ENCODE measurements at places on chromosomes 2 and 18. TPM values are rescaled to one million over a fixed set of nuclear protein-coding genes. Genes with fewer than 3 reads are reported as not detected.

- H3K27ac ChIP-seq = no peak overlapping the region
- no peaks in the 10 kb centered on the region for H3K27me3 ChIP-seq
- H3K4me3 ChIP-seq = no peak overlapping the region
- no peaks in the 10 kb centered on the region for H3K4me1 ChIP-seq
Measured at GRCh38 chr2:229089776-229090175, 181.3 kb downstream of the PID1 start.

DNA sequence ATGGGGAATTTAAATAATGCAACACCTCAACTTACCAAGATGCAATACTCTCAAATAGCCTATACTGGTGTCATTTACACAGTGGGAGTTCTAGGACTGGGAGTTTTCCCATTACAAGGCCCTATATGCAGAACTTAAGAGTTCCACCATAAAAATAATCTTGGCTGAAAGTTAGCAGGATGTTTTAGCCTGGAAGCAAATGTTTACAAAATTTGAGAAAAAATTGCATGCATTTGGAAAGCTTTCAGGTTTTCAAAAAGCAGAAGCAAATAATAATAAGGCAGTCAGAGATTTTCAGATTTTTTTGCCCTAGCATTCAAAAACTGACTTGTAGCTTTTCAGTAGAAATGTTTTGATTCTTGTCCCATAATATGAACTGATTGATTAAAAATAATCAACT, 397.3 kb downstream of the ARHGAP15 start:
- H3K4me3 ChIP-seq = no peak overlapping the region
- no peaks in the 10 kb centered on the region for H3K27me3 ChIP-seq
- no peak overlapping the region for H3K27ac ChIP-seq
- H3K4me1 ChIP-seq = peaks cover 32% of the 10 kb centered on the region

- no peak overlapping the region for H3K27ac ChIP-seq
- H3K4me3 ChIP-seq = no peak overlapping the region
- DNase-seq = no peak
- no peaks in the 10 kb centered on the region for H3K27me3 ChIP-seq
- H3K4me1 ChIP-seq = peaks cover 45% of the 10 kb centered on the region
- H3K36me3 ChIP-seq = peaks cover 83% of the 10 kb centered on the region
Measured at GRCh38 chr2:111162718-111163331, 42.1 kb downstream of the BCL2L11 start.

- no peaks in the 10 kb centered on the region for H3K27me3 ChIP-seq
- DNase-seq = no peak
- H3K4me1 ChIP-seq = peaks cover 28% of the 10 kb centered on the region
- no peaks in the 10 kb centered on the region for H3K36me3 ChIP-seq
- peak overlapping the region; percentile 70 for H3K27ac ChIP-seq
- H3K4me3 ChIP-seq = peak overlapping the region; percentile 30
Measured at GRCh38 chr2:96953611-96953978, 32.8 kb downstream of the FAM178B start.

DNA sequence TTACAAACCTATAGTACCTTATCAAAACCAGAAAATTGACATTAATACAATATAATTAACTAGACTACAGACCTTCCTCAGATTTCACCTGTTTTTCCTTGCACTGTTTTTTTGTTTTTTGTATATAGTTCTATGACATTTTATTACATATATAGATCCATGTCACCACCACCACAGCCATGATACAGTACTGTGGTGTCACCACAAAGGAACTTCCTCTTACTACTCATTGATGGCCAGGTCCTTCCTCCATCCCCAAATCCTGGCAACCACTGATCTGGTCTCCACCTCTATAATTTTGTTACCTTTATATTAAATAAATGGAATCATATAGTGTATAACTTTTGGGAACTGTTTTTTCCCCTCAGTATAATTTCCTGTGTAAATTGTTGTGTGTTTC, 19.4 kb upstream of the ATP6V1B1 start:
- peaks cover 41% of the 10 kb centered on the region for H3K27me3 ChIP-seq
- H3K4me1 ChIP-seq = no peaks in the 10 kb centered on the region
- H3K4me3 ChIP-seq = no peak overlapping the region
- no peaks in the 10 kb centered on the region for H3K36me3 ChIP-seq

DNA sequence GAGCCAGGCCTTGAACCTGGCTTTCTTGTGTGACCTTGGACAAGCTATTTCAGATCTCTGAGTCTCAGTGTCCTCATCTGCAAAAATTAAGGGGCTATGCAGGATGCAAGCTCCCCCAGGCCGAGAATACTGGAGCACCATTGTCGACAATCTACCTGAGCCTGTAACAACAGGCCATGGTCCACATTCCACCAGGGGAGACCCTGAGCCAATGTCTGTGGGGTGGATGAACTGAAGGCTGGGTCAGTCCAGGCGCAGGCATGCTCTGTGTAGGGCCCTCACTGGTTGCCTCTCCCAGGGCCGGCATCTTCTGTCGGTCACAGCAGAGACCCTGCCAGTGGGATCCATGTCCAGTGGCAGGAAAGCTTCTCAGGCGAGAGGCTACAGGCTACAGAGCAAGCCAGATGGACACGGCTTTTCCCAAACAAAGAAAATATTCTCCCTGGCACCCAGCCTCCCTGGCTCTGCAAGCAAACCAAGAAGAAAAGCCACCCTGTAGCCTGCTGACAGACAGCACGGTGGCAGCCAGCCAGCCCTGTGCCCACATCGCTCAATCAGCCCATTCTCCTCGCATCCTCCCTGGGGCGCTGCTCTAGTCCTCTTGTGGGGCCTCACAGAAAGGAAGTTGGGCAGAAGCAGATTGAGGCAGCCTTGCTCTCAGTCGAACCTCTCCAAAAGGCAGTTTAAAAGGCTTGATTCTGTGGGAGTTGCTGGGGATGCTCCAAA, 48.7 kb upstream of the FZD7 start:
- DNase-seq = no peak
- no peak overlapping the region for H3K4me3 ChIP-seq
- no peak overlapping the region for H3K27ac ChIP-seq
- no peaks in the 10 kb centered on the region for H3K36me3 ChIP-seq
- H3K4me1 ChIP-seq = no peaks in the 10 kb centered on the region

DNA sequence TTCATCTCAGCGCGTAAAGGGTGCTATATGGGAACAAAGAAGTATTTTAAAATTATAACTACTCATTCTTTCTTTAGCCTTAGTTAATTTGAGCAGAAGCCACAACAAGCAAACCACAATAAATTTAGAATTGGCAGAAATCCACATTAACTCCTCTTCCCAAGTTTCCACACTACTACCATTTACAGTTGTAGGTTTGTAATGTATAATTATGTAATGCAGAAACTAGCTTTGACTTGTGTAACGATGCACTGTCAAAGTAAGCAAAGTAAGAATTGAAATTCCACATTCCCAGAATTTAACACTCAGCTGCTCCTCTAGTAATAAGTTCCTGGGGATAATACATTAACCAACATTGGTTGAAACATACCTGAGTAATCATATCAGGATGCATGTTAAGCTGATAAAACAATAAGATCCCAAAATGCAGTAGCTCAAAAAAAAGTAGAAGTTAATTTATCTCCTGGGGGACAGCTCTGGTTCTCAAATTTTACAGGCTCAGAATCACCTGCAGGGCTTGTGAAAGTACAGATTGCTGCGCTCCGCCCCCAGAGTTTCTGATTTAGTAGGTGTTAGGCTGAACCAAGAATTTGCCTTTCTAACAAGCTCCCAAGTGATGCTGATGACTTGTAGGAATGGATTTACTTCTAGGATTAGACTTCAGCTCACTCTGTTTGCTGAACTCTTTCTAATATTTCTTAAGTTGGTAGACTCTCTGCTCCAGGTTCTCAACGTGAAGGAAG, 9.9 kb downstream of the GRP start:
- no peak for DNase-seq
- no peaks in the 10 kb centered on the region for H3K36me3 ChIP-seq
- H3K27me3 ChIP-seq = peaks cover 44% of the 10 kb centered on the region

- H3K4me3 ChIP-seq = no peak overlapping the region
- H3K27ac ChIP-seq = no peak overlapping the region
- H3K27me3 ChIP-seq = peaks cover 8% of the 10 kb centered on the region
- no peaks in the 10 kb centered on the region for H3K36me3 ChIP-seq
- H3K4me1 ChIP-seq = peaks cover 7% of the 10 kb centered on the region
Measured at GRCh38 chr2:203550266-203550665, 15.2 kb upstream of the RAPH1 start.

- DNase-seq = no peak
- H3K4me3 ChIP-seq = no peak overlapping the region
- no peak overlapping the region for H3K27ac ChIP-seq
- H3K4me1 ChIP-seq = peaks cover 4% of the 10 kb centered on the region
Measured at GRCh38 chr2:8633186-8633734, 48.6 kb upstream of the ID2 start.

DNA sequence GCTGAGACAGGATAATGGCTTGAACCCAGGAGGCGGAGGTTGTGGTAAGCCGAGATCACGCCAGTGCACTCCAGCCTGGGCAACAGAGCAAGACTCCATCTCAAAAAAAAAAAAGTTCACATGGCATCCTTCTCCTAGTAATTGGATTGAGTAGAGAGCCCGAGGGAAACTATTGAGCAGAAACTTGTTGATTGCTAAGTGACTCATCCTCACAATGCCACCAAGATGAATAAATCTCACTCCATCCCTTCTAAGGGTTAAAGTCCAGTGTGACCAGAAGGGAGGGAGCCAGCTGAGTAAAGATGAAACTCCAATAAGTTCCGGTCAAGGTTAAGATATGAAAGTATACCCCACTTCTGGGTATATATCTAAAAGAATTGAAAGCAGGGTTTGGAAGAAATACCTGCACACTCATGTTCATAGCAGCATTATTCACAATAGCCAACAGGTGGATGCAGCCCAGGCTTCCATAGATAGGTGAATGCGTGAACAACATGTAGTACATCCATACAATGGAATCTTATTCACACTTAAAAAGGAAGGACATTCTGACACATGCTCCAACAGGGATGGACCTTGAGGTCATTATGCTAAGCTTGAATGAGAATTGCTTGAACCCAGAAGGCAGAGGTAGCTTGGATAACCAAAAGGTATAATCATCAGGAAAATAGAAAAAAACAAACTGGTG, 13.0 kb upstream of the FHL2 start:
- H3K36me3 ChIP-seq = no peaks in the 10 kb centered on the region
- H3K27me3 ChIP-seq = peaks cover 40% of the 10 kb centered on the region
- H3K4me1 ChIP-seq = peaks cover 2% of the 10 kb centered on the region

- H3K4me3 ChIP-seq = no peak overlapping the region
- no peaks in the 10 kb centered on the region for H3K36me3 ChIP-seq
- no peaks in the 10 kb centered on the region for H3K4me1 ChIP-seq
- DNase-seq = no peak
Measured at GRCh38 chr18:77990131-77990530, 740.5 kb downstream of the GALR1 start.

- H3K4me3 ChIP-seq = no peak overlapping the region
- H3K27me3 ChIP-seq = no peaks in the 10 kb centered on the region
- no peak for DNase-seq
Measured at GRCh38 chr2:233451950-233452349, 97.7 kb downstream of the DGKD start.

DNA sequence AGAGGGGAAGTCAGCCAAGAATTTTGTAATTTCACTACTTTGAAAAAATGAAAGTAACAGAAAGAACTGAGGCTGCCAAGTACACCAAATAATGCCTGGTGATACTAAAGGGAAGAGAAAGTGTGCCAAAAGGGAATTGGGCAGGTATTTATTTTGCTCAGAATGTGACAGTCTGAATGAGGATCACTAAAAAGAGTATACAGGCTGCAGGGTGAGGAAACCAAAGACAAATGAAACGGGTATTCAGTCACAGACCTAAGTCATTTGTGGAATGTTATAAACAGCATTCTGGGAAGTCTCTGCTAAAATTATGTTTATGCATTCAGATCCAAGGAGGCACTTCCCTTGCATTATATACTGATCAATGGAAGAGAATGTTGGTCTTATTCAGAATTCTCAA, 418.6 kb upstream of the SLC39A10 start:
- H3K27me3 ChIP-seq = no peaks in the 10 kb centered on the region
- no peak overlapping the region for H3K4me3 ChIP-seq
- H3K27ac ChIP-seq = no peak overlapping the region
- no peaks in the 10 kb centered on the region for H3K36me3 ChIP-seq

GRCh38 chr2:193695367-193695766, 1500.6 kb upstream of the TMEFF2 start:
- no peaks in the 10 kb centered on the region for H3K36me3 ChIP-seq
- no peaks in the 10 kb centered on the region for H3K4me1 ChIP-seq
- no peak overlapping the region for H3K27ac ChIP-seq
- DNase-seq = no peak
- H3K27me3 ChIP-seq = no peaks in the 10 kb centered on the region

DNA sequence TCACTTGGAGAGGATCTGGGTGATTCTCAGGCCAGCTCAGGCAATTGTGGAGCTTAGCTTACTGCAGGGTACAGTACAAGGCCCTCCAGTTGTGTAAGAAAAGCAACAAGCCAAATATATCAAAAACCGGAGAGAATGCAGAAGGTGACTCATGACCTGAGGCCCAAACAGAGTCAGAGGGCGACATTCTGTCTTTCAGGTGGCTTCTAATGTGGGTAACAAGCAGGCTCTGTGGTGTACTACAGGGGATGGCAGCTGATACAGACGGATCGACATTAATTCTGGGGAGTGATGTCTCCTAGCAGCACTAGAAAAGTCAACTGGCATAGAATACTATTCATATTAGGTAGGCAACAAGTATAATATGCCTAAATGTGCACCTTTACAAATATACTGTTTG, 219.5 kb upstream of the SOX11 start:
- H3K27ac ChIP-seq = no peak overlapping the region
- no peaks in the 10 kb centered on the region for H3K36me3 ChIP-seq
- H3K4me3 ChIP-seq = no peak overlapping the region
- no peaks in the 10 kb centered on the region for H3K4me1 ChIP-seq
- DNase-seq = no peak

DNA sequence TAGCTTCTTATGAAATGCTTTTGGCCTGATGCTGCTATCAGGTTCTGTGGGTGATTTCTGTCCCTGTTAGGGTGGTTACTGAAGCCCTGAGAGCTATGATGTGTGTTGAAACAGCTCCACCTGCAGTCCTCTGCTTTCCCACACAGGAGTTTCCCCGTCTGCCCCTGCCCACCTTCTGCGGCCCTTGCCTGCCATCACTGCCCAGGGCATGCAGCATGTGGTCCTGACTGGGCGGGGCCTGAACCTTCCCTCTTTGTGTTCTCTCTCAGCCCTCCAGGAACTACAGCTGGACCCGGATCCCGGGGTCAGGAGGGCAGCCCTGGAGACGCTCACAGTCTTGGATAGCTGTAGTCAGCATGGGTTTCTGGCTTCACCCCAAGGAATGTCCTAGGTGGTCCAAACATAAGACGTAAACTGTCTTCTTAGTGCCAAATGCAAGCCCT, 21.4 kb downstream of the HJURP start:
- no peak overlapping the region for H3K4me3 ChIP-seq
- H3K27me3 ChIP-seq = no peaks in the 10 kb centered on the region
- H3K4me1 ChIP-seq = peaks cover 5% of the 10 kb centered on the region
- H3K36me3 ChIP-seq = peaks cover 32% of the 10 kb centered on the region

- H3K4me3 ChIP-seq = no peak overlapping the region
- H3K4me1 ChIP-seq = peaks cover 4% of the 10 kb centered on the region
Measured at GRCh38 chr2:219527076-219527394, 12.8 kb downstream of the ASIC4 start.

GRCh38 chr2:207123776-207124391, 41.9 kb downstream of the KLF7 start:
- H3K4me1 ChIP-seq = peaks cover 42% of the 10 kb centered on the region
- no peaks in the 10 kb centered on the region for H3K27me3 ChIP-seq
- DNase-seq = no peak
- H3K36me3 ChIP-seq = peaks cover 55% of the 10 kb centered on the region
- H3K4me3 ChIP-seq = no peak overlapping the region

CDK15 gene
- not detected for total RNA-seq

TMEM17 gene
- total RNA-seq = 0.19 TPM

ACVR1 gene
- total RNA-seq = 45.5 TPM

STPG4 gene
- 0.16 TPM for total RNA-seq

RAB31 gene
- total RNA-seq = not detected

HOXD11 gene
- not detected for total RNA-seq

VPS4B gene
- 62.1 TPM for total RNA-seq

PARD6G gene
- 0.40 TPM for total RNA-seq

IL36G gene
- not detected for total RNA-seq

MALL gene
- 1.2 TPM for total RNA-seq

DSG3 gene
- not detected for total RNA-seq

DTYMK gene
- total RNA-seq = 111 TPM

All from activated CD4-positive, alpha-beta T cell treated with anti-CD3 and anti-CD28 coated beads, Interleukin-2, amount 10 ng/mL, durations not matched to agents 24 days and 14 days (primary cell).